ENCODE measurements at places on chromosomes 16 and 17.

DNA sequence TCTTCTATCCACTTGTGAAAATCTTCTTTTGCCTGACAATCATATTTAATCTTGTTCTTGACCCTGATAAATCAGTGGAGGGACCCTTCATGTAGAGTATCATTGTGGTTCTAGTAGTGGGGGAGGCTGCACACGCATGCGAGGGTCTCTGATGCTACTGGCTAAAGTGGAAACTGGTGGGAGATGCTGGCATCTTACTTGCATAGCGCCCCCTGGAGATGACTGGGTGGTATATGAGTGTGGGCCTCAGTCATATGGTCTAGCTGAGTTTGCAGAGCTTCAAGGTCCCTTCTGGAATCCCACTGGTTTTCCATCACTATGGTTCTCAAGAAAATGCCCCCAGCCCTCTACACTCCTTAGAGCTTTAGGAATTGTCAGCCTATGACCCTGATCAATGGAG, 236.4 kb upstream of the AXIN2 start:
- no peak for DNase-seq

DNA sequence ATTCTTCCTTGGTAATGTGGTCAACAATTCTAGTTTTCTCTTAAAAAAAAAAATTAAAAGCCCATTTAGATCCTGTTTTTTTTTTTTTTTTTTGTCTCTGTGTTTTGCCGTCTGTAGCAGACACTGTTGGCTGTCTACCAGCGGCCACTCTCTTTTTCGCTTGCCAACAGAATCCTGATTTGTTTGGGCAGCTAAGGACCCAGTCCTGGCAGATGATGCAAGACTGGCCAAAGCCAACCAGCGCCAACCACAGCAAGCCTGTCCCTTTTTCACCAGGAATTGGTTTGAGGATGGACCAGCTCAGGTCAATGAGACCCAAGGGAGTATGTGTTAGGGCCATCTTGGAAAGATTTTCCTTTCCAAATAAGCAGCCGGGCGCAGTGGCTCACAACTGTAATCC, 28.2 kb downstream of the ST3GAL2 start:
- no peak for DNase-seq

DNA sequence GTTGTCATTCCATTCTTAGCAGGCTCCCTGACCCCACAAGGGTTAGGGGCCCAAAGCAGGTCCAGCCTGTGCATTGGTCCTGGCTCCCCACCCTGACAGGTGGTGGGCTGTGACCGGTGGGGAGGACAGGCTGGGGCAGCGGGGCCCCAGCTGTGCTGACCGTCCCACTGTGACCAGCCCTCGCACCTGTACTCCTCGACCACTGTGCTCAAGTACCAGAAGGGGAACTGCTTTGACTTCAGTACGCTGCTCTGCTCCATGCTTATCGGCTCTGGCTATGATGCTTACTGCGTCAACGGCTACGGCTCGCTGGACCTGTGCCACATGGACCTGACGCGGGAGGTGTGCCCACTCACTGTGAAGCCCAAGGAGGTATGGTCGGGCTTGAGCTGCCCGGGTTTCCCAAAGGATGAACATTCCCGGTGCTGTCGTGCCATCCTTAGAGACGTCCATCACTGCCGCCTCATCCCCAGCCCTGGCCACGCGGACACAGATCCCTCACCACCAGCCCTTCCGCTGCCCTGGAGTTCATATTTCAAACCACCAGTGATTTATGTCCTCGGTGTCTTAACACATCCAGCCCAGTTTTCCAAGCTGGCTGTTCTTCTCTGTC, 7.3 kb downstream of the DRC7 start:
- peak; percentile 42 for DNase-seq

DNA sequence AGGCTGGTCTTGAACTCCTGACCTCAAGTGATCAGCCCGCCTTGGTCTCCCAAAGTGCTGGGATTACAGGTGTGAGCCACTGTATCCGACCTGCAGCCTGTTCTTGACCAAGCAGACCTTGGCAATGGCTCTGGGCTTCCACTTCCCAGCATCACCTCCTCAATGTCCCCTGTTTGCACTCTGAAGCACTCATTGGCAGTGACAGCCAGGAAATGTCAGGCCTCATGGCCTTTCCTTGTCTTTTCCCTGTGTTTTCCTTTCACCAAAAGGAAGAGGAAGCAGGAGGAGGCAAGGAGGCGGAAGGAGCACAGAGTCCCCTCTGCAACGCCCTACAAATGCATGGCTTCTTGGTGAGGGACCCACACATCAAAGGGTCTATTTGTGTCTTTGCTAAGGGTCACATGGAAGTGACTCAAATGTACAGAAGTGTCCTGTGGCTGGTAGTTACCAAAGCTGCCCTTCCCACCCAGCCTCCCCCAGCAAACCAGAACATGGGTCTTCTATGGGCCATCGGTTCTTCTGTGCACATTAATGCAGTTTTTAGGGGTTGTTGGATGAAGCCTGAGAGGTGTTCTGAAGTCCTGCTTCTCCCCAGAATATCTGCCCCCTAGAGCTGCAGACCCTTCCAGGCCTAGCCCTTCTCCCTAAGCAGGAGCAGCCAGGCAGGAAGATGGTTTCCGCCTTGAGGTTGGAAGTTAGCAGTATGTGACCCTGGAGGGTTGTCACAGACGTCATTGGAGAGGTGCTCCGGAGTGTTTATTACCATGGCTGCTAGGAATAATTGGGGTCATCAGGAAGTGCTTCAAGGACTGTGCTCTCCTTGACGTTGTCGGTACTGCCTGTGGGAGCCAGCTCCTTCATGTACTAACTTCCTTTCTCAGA, 60.8 kb downstream of the WIPI1 start:
- DNase-seq, result no peak

GRCh38 chr16:75112734-75113491, 3.7 kb downstream of the LDHD start:
- DNase-seq, result no peak

- DNase-seq, result peak; percentile 85
Measured at GRCh38 chr16:68084504-68085258, 489 bp upstream of the NFATC3 start.

- DNase-seq, result no peak
Measured at GRCh38 chr16:76650582-76650981, 373.4 kb downstream of the CNTNAP4 start.

GRCh38 chr17:21003007-21003621, 39.7 kb downstream of the USP22 start:
- no peak for DNase-seq

All from renal cortex interstitium (tissue), 15 donors.